Renal cortex interstitium (tissue), 15 donors: ENCODE measurements at places on chromosomes 7 and 10.

GRCh38 chr7:28587211-28587610 lies 174.9 kb downstream of the CREB5 start:
- DNase-seq, result no peak

DNA sequence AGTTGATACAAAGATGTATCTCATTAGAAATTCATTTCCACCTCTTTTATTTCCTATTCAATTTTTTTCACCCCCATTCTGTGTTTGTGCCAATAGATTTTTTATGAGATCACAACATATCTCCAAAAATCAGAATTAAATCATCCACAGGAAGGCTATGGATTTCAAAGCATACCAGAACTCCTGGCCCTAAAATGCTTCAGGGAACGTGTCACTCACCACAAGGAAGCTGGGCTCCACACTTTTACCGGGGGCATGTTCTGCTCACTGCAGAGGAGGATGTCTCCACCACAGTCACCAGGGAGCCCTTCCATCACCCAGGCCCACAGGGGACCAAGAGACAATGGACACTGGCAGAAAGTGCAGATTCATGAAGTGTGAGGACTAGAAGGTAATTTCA lies 456.8 kb downstream of the KCNMA1 start:
- DNase-seq, result no peak

DNA sequence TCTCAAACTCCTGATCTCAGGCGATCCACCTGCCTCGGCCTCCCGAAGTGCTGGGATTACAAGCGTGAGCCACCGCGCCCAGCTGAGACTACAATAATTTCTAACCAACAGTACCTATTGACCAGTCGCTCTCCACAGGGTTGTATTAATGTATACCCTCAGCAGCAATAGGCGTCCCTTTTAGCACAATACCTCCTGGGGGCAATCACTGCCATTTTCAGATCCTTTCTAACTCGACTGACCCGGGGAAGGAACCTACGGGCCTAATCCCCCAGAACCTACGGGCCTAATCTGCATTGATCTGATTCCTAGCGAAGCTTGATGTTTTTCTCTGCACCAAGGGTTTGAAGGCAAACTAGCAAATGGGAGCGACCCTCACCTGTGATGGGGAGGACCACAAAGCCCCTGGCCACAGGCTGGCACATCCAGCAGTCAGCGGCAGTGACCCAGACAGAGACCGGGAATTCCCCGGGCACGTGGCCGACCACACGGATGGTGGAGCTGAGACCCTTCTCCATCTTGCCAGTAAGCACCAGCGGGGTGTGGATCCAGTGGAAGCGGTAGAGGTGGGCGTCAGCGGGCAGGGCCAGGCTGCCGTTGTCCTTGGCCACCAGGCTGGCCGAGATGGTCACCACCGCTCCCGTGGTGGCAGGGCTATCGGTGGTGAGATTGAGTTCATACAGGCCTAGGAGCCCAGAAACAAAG lies 6.9 kb downstream of the TMEM130 start:
- DNase-seq, result no peak

GRCh38 chr10:49662169-49662830 lies 17.2 kb upstream of the C10orf53 start:
- DNase-seq, result no peak

DNA sequence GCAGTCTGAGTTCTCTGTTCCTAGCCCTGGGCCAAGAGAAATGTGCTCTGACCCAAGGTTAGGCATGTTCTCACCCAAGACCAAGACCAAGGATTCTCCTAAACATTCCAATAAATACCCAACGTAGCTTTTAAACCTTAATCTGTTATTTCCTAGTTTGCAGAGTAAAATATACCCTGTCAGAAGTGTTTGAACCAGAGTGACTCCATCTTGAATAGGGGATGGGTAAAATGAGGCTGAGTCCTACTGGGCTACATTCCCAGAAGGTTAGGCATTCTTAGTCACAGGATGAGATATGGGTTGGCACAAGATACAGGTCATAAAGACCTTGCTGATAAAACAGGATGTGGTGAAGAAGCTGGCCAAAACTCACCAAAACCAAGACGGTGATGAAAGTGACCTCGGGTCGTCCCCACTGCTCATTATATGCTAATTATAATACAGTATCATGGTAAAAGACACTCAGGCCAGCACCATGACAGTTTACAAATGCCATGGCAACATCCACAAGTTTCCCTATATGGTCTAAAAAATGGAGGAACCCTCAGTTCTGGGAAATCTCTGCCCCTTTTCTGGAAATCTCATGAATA lies 27.7 kb downstream of the PLXNA4 start:
- no peak for DNase-seq

DNA sequence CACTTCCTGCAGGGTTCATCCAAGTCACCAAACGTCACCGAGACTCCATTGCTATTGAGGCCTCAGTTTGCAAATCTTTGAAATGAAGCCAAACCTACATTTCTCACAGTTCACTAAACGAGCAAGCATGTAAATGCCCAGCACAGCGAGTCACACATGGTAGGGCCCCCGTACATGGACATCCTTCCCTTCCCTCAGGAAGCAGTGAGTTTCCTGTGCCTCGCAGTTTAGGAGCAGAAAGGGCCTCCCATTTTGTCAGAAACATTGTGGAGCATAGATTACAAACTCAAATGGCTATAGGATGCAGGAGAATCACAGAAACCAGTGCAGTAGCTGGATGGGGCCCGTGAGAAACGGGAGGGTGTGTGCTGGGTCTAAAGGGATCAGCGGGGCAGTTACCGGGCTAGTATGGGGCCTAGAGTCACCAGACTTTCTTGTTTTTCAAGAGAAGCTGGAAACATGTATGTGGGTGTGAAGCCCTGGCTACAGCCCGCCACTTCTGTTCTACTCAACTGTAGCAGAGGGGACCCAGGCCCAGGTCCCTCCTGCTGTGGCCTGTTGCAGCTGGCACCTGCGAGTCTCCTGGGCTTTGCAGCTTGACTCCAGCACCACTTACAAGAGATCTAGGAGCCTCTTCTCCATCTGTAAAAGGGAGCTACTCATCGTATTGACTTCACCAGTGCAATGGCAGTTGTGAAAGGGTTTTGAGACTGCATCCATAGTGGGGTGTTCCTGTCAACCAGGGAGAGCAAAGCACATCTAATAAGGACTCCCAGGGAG lies 14.2 kb upstream of the SLC18A3 start:
- no peak for DNase-seq

GRCh38 chr7:38066391-38066790 lies 111.7 kb upstream of the STARD3NL start:
- no peak for DNase-seq

DNA sequence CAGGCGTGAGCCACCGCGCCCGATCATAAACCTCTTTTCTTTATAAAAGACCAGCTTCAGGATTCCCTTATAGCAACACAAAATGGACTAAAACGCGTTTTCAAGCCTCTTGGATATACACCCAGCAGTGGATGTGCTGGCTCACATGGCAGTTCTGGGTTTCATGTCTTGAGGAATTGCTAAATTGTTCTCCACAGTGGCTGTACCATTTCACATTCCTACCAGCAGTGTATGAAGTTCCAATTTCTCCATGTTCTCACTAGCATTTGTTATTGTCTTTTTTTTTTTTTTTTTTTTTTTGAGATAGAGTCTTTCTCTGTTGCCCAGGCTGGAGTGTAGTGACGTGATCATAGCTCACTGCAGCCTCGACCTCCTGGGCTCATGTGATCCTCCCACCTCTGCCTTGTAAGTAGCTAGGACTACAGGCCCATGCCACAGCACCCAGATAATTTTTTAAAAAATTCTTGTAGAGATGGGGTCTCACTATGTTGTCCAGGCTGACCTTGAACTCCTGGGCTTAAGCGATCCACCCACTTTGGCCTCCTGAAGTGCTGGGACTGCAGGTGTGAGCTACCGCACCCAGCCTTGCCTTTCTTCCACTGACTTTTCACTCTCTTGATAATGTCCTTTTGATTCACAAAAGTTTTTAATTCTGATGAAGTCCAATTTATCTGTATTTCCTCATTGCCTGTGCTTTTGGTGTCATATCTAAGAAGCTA lies 17.4 kb downstream of the TECPR1 start:
- no peak for DNase-seq

DNA sequence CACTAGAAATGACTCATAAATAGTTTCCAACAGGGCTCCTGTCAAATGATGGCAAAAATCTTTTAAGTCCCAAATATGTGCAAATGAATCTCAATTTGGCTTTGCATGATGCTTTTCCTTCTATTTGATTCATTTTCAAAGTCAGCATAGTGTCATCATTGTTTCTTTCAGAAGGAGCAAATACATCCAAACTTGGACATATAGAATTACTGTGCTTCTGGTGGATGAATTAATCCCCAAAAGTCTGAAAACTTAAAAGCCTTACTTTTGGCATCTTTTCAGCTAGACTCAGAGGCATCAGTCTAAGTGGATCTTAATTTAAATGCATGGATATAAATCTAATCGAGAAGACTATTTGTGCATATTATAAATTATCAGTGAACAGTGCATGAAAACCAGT lies 578.1 kb upstream of the FZD8 start:
- DNase-seq, result no peak

GRCh38 chr7:121306565-121306964 lies 22.2 kb upstream of the WNT16 start:
- DNase-seq, result no peak

DNA sequence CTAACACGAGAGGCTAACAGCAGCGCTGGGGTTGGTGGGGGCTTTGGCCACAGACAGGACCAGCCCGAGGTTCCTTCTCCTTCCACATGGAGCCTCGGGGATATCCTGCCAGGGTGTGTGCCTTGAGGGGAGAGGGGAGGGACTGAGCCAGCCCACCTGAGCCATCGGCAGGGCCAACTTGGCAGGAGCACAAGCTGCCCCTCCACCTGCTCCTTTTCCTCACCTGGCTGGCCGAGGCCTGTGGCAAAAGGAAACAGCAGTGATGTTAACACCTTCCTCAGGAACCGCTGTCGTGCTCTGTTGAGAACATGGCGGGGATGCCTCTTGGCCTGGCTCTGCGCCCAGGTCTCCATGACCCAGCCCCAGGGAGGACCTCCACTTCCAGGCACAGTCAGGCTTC lies 255.1 kb upstream of the PPP2R2D start:
- DNase-seq, result no peak

GRCh38 chr10:100970076-100970913 lies 991 bp downstream of the SEMA4G start:
- DNase-seq, result no peak

GRCh38 chr7:94301024-94301586 lies 93.6 kb upstream of the COL1A2 start:
- peak; percentile 64 for DNase-seq

DNA sequence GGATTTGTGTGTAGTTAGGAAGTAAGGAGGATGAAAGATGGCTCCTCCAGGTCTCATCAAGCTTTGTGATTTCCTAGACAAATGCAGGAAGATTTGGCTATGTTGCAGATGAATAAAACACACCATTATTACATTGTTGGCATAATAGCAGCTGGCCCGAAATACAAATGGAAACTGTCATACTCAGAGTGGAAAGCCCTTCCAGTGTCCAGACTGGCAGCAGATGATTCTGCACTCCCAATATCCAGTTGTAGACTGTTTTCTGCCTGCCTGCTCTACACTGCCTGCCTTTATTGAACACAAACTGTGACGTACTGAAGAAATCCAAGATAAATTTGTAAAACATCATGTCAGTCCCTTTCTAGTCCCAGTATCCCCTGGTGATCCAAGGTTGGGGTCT lies 99.7 kb upstream of the FZD1 start:
- DNase-seq, result no peak
